ENCODE measurements at places on chromosomes 3 and 15.
A peak's percentile ranks its signal among the peaks of the same experiment; 100 is the strongest.

DNA sequence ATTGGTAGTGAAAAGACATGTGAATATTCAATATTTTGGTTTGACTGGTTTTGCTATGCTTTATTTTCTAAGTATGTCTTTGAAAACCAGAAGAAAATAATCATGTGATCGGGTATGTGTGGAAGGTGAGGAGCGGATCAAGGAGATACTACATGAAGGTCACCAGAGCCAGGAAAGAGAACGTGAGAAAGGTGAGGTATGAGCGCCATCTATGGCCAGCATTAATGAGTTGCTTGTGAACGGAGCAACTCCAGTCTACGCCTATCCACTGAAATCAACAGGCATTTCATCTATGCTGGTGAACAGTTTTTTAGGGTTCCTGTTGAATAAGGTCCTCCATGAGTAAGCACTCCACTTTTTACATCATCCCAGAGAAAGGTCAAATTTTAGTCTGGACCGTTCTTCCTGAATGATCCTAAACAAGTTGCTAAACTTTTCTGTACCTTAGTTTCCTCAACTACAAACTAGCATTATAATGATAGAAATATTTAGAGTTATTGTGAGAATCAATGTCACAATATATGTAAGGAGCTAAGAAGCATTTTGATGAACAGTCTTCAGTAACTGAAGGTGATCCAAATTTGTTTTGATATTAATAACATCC, 1435.2 kb upstream of the CADM2 start:
- no peak for DNase-seq

- no peak for DNase-seq
Observed at GRCh38 chr3:4894891-4895530, 84.2 kb upstream of the BHLHE40 start.

DNA sequence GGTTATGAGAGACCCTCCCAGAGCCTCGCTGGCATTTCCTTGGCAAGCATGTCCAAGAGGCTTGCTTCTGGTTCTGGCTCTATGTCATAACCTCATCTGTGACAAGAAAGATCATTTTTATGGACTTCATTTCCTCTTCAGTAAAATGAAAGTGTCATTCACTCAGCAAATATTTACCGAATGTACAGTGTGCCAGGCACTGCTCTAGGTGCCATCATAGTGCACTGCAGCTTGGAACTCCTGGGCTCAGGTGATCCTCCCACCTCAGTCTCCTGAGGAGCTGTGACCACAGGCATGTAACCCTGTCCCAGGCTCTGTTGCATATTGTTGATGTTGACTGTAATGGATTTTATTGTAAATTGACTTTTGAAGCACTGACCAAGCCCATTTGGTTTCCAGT, 18.7 kb upstream of the ITPKA start:
- DNase-seq: no peak

DNA sequence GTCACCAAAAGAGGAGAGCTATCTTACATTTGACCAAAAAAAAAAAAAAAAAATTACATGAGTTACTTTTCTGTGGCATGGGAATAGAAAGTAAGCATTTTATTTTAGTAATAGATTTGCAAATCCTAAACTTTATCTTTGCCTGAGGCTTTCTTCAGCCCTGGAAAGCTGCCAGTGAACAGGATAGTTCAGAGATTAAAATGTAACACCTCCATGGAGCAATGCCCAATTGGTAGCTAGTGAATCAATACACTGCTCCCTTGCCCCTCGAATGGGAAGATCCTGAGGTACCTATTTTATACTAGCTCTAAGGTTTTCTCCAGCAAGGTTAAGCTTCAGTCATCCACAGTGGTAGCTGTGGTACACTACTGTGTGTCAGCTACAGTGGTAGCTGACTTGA, 867.1 kb downstream of the NAALADL2 start:
- DNase-seq: no peak

GRCh38 chr3:89332386-89332785, 225.0 kb downstream of the EPHA3 start:
- no peak for DNase-seq

DNA sequence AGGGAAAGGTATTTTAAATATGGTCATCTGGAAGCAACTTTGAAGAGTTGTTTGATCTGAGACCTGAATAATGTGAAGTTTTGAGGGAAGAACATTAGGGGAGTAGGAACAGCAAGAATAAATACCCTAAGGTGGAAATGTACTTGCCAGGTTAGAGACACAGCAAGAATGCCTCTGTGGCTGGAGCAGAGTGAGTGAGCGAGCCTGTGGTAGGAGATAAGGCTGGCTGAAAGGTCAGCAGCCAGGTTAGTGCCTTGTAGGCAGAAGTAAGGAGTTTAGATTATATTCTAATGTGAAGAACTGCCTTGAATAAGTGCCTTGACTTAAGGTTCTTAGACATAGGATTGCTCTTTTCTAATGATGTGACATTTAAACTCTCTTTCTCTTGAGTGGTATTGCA, 18.3 kb downstream of the LRRC49 start:
- DNase-seq: no peak

DNA sequence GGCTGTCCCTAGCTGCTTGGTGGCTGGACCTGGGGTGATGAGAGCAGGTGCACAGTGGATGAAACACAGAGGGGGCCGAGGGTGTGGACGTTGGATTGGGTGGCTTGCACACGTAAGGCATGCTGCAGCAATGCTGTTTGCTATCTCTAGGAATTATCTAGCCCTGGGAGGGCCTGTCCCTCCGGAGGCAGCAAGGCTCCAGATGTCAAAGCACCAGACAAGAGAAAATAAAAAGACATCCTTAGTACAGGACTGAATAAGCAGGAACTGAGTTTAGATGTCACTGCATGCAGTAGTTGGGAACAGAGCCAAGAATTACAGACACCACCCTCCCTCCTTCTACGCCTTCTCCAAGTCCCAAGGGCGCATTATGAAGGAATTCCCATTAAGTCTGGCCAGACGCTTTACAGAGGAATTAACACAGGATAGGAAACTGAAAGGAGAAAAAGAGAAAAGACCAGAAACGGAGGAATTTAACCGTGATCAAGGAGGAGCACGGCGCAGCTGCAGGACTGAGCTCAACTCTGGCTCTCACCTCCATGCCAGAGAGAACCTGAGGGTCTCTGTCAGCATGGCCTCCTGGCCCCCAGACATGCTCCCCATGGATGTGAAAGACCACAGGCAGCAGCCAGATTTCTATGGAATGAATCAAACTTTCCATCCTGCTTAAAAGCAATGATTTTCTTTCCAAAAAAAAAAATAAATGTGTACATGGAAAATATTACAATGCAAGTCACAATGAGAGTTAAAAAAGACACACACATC, 13.8 kb downstream of the ATP10A start:
- DNase-seq: no peak

DNA sequence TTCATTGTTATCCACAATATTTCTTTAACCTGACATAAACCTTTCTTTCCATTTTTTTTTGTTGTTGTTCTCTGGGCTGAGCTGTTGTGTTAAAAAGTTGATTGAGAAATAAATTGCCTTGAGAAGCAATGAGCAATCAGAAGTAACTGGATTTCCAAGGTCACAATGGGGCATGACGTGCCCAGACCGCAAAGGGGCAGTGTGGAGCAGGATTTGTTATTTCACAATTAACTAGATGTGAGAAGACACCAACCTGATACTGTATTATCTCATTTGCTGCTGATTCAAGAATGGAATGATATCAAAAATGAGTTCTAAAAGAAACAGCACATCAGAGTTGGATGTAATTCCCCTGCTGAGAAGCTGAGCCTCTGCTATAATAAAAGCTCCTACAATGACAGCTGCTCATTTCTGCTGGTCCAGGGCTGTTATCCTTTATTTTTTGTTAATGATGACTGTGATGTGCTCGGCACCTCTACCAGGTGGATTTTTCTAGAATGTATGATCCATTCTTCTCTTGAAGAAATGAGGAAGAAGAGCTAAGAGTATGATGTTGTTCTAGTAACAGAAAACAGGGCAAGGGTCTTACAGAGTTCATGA, 28.1 kb downstream of the CPNE4 start:
- DNase-seq: no peak

GRCh38 chr3:176632925-176633324, 564.4 kb downstream of the TBL1XR1 start:
- DNase-seq: no peak

DNA sequence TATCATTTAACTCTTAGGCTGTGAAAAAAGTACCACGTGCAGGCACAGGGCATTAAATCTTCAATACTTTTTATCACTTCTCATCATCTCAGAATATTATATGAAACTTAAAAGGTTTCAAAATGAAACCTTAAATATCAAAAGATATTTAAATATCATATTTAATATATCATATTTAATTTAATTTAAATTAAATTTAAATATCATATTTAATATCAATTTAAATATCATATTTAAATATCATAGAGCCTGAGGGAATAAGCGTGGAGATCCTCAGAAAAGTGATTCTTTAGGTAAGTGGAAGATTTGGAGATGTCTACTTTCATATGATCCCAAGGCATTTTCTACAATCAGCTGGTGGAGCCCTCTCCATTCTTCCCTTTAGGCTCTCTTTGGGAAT, 716.6 kb downstream of the OTOL1 start:
- no peak for DNase-seq

- DNase-seq: no peak
Observed at GRCh38 chr3:155387571-155387970, 94.1 kb upstream of the STRIT1 start.

DNA sequence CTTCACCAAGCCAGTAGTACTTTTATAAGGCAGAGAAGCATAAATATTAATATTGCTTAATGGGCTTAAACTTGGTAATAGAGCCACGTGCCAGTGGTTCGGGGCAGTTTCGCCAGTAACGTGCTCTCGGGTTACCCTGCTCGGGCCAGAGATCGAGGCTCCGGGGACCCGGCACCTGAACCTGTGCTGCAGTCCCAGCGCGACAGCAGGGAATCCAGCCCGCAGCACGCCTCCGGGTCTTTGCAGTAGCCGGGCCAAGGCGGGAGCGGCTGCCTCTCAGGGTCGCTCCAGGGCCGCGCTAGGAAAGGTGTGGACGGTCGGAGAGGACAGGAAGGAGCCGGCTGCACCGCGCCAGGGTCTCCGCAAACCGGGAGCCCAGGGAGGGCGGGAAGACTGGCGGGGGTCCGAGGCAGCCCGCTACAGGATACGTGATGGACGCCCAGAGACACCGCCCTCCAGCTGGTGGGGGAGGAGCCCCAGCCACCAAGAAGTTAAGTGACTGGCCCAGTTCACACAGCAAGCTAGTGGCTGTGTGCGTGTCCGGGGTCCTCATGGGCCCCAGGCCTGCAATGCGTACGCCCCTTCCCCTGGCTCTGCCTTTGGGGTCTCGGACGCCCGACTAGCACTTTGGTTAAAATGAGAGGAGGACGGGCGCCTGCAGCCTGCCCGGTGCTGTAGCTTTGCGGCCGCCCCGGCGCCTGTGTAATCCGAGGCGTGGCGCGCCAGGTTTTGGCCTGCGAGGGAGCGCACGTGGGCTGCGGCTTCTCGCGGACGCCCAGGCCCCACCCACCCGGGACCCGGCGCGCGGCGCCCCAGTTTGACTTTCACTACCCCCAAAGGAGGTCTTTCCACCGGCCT, 1.2 kb upstream of the PDE8A start:
- peak; percentile 55 for DNase-seq

- DNase-seq: no peak
Observed at GRCh38 chr15:34584330-34584668, 848 bp upstream of the GOLGA8B start.

- DNase-seq: no peak
Observed at GRCh38 chr15:49110158-49110944, 45.0 kb downstream of the COPS2 start.

GRCh38 chr3:28905798-28906197, 375.1 kb upstream of the RBMS3 start:
- DNase-seq: no peak

DNA sequence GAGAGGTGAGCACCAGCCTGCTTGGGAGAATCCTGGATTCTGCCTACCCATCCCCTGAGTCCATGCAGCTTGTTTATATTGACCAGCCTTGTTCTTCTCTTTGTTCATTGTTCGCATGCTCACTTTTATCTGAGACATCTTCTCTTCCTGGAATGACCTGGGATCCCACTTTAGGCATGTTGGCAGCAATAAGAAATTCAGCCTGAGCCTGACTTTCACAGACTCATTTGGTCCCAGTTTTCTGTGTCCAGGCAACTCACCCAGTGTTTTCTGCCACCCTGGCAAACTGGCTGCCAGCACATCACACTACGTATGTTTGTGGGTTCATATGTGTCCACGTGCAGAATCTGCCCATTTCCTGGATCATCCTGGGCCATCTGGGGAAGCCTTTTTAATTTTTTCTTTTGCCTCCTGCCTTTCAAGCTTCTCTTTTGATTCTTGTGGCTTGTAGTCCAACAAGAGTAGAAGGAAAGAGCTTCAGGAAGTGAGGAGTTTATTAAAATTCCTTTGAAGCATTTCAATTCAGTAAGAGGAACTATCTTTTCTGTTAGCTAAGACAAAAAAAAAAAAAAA, 199.9 kb downstream of the FNDC3B start:
- no peak for DNase-seq

- no peak for DNase-seq
Observed at GRCh38 chr15:61115241-61115640, 113.9 kb downstream of the RORA start.

DNA sequence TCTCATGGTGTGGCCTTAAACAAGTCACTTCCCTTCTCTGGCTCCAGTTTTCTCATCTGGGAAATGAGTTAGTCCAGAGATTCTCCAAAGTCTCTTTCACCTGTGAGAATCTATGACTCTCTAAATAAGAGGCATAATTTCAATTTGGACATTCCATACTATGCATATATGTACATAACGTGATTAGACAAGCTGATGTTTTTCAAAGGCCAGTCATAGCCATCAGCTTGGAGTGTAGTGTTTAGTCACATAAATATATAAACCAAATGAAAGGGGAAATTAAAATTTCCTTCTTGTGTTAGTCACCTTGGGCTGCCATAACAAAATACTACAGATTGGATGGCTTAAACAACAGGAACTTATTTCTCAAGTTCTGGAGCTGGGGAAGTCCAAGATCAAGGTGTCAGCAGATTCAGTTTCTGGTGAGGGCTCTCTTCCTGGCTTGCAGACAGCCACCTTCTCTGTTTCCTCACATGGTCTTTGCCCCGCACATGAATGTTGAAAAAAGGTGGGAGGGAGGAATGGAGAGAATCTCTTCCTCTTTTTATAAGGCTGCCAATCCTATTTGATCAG, 19.4 kb downstream of the TMEM41A start:
- DNase-seq: no peak

DNA sequence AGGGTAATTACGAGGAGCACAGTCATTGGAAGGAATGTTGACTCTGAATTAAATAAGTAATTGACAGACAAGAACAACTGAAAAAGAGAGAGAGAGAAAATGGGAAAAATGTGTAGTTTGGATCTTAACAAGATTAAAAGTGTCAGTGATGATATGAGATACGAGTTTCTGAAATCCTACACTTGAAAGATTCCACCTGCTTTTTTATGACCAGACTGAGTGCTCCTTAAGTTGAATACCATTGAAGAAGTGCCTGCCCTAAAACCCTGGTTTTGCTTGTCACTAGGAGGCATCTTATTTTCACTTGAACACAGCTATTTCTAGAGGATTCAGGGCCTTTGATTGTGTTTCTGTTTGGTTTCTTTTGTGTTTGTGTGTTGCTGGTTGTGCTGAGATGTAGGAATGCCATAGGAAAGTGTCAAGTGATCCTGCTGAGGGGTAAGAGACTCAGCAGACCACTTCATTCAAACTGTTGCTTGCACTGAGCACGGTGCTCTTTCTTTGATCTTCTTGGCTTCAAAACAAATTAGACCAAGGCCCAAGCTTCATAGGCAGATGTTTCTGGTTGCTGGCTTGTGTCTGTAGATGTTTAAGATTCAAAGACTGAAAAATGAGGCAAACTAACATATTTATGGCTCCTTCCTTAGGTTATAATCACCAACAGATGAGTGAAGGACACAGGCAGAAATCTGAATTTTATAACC, 17.2 kb upstream of the ABHD10 start:
- no peak for DNase-seq

GRCh38 chr15:70806992-70807712, 43.8 kb upstream of the UACA start:
- no peak for DNase-seq

Measured in NCI-H2081 treated with DMSO at 0.1 percent for 48 hours (cell line).